ENCODE measurements at places on chromosomes 11 and 22. TPM values are rescaled to one million over a fixed set of nuclear protein-coding genes. Genes with fewer than 3 reads are reported as not detected.

- no peaks in the 10 kb centered on the region for H3K36me3 ChIP-seq
- no peak for DNase-seq
- H3K4me3 ChIP-seq: no peak overlapping the region
- H3K27ac ChIP-seq: no peak overlapping the region
- no peaks in the 10 kb centered on the region for H3K4me1 ChIP-seq
Observed at GRCh38 chr11:33373636-33374035, 116.5 kb downstream of the HIPK3 start.

The NAV2 gene
- 5.9 TPM for polyA plus RNA-seq

DNA sequence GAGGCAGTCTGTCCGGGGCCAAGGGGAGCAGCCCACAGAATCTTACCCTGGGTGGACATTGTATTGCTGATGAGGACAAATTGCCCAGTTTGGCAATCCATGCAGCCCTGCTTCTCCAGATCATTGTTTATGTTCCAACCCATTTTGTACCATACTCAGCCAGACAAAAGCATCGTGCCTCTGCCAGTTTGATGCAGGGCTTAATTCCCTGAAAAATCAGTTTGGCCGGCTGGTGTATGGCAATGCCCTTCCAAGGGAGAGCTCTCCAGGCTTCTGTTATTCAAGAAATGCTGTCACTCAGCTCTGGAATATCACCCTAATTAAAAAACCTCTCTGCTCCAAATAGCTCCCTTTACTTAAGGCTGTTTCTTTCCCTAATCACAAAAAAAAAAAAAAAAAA lies 697.7 kb downstream of the TBC1D22A start:
- no peak overlapping the region for H3K27ac ChIP-seq
- DNase-seq: no peak
- no peaks in the 10 kb centered on the region for H3K4me1 ChIP-seq
- H3K27me3 ChIP-seq: no peaks in the 10 kb centered on the region
- no peak overlapping the region for H3K4me3 ChIP-seq
- no peaks in the 10 kb centered on the region for H3K36me3 ChIP-seq

DNA sequence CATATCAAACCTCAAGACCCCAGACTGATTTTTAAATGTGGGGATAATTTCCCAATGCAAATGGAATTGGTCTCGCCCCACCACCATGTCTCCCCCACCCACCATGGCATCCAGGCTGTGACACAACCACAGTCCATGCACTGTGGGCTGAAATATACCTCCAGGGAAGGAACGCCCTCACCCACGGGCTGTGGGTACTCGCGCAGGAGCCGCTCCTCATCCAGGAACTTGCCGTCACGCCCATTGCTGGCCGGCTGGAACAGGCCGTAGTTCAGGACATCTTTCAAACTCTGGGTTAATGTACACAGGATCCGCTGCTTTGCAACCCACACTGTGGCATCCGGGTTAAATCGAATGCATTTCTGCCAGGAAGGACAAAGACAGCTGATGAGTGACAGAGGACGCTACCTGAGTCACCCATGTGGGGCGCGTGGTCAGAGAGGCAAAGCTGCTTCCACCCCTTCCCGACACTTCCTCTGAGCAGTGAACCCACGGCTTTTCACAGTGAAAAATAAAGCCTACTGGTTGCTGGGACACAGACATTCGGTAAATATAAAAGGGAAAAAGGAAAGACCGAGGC lies 133.6 kb downstream of the SHANK2 start:
- peak; percentile 32 for DNase-seq
- H3K4me1 ChIP-seq: peaks cover 14% of the 10 kb centered on the region
- H3K4me3 ChIP-seq: no peak overlapping the region

- no peak overlapping the region for H3K27ac ChIP-seq
- DNase-seq: peak; percentile 83
- no peak overlapping the region for H3K4me3 ChIP-seq
Observed at GRCh38 chr22:37428649-37429586, 1.6 kb upstream of the ELFN2 start.

DNA sequence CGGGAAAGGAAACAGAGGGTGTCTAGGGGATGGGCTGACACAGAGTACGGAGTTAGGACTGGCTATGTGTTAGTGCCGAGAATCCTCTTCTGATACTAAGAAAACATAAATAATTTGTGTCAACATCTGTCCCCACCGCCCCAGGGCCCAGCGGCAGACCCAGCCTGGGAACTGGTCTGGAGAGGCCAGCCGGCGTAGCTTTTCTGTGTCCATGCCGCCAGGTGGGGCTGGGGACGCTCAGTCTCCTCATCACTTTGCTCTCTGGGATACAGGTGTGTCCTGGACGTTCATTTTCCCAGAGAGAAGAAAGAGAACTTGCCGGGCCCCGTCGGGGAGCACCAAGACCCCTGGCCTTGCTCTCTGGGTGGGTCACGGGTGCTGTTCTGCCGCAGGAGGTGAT lies 54.7 kb downstream of the WNT7B start:
- H3K27ac ChIP-seq: no peak overlapping the region
- no peak for DNase-seq
- H3K27me3 ChIP-seq: no peaks in the 10 kb centered on the region
- H3K36me3 ChIP-seq: no peaks in the 10 kb centered on the region
- H3K4me1 ChIP-seq: no peaks in the 10 kb centered on the region
- H3K4me3 ChIP-seq: no peak overlapping the region

DNA sequence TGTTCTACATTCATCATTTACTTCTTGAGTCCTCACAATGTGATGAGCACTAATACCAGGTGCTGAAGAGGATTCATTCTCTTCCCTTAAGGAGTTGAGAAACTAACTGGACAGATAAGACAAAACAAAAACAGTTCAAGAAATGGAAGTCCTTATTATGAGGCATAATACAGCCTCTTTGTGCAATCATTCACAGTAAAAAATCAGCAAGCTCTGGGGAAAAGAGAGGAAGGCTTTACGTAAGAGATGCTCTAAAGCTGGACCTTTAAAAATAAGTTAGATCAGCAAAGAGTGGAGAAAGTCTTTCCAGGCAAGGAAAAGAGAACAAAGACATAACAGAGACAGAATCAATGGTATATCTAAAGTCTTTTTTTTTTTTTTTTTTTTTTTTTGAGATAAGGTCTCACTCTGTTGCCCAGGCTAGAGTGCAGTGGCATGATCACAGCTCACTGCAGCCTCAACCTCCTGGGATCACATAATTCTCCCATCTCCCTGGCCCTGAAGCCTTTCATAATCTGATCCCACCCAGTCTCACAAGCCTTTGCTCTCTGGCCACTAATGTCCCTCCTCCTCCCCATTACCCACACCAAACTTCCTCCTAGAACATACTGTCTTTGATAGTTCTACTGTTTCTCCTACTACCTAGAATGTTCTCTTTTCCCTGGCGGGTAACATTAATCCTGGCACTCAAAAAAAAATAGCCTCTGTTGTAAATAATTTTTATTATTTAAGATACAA lies 40.9 kb downstream of the MRTFA start:
- no peaks in the 10 kb centered on the region for H3K36me3 ChIP-seq
- DNase-seq: no peak

GRCh38 chr22:30009478-30009877 lies 70.8 kb upstream of the HORMAD2 start:
- peaks cover 31% of the 10 kb centered on the region for H3K36me3 ChIP-seq
- H3K4me1 ChIP-seq: peaks cover 6% of the 10 kb centered on the region
- no peaks in the 10 kb centered on the region for H3K27me3 ChIP-seq
- no peak overlapping the region for H3K4me3 ChIP-seq

DNA sequence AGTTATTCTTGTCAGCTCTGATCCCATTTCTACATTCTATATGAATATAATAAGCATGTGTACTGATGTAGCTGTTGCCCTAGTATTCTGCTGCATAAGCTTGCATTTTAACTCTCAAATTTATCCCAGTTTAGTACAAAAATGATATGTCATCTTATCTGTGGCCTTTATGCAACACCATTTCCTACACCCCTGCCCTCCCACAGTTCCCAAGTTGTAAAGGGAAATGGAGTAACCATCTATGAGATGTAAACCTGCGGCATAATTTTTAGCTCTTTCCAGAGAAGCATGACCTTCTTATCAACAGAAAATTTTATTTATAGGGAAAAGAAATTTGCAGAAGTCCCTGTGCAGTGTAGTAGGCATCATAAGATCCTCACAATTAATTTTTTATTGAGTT lies 18.9 kb upstream of the CARD18 start:
- no peak for DNase-seq
- H3K4me1 ChIP-seq: no peaks in the 10 kb centered on the region
- no peaks in the 10 kb centered on the region for H3K27me3 ChIP-seq
- no peak overlapping the region for H3K27ac ChIP-seq
- H3K4me3 ChIP-seq: no peak overlapping the region
- no peaks in the 10 kb centered on the region for H3K36me3 ChIP-seq

DNA sequence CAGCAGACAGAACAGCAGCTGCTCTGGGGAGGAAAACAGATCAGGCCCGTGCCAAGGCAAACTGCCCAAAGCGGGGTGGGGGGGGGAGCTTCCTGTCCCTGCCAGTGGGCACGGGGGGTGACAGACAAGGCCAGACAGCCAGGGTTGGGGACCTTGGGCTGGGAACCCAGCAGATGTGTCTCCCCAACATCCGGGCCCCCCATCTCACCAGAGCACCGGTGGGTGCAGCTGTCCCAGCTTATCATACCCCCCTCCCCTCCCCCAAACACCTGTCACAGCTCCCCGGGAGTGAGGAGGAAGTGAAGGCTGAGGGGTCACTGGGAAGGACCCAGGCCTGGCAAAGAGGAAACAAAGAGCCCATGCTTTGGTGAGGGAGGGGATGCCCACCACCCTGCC lies 1.3 kb downstream of the PPP1R14B start:
- H3K4me1 ChIP-seq: peaks cover 5% of the 10 kb centered on the region
- no peak for DNase-seq
- H3K4me3 ChIP-seq: peak overlapping the region; percentile 62

The DDIAS gene
- polyA plus RNA-seq: 0.19 TPM

GRCh38 chr11:7571640-7572000 lies 57.8 kb downstream of the PPFIBP2 start:
- H3K27me3 ChIP-seq: no peaks in the 10 kb centered on the region
- H3K4me1 ChIP-seq: peaks cover 25% of the 10 kb centered on the region
- no peak overlapping the region for H3K27ac ChIP-seq
- peak; percentile 92 for DNase-seq
- no peaks in the 10 kb centered on the region for H3K36me3 ChIP-seq

DNA sequence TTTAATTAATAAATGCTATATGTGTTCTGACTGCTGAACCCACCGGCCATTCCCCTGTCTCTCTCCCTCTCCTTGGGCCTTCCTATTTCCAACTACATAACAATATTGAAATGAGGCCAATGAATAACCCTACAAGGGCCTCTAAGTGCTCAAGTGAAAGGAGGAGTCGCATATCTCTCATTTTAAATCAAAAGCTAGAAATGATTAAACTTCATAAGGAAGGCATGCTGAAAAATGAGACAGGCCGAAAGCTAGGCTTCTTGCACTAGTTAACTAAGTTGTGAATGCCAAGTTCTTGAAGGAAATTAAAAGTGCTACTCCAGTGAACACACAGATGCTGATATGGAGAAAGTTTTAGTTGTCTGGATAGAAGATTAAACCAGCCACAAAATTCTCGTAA lies 109.2 kb downstream of the TSPAN18 start:
- peaks cover 21% of the 10 kb centered on the region for H3K4me1 ChIP-seq
- no peak overlapping the region for H3K4me3 ChIP-seq
- H3K27ac ChIP-seq: peak overlapping the region; percentile 71
- no peaks in the 10 kb centered on the region for H3K27me3 ChIP-seq
- H3K36me3 ChIP-seq: no peaks in the 10 kb centered on the region

The AMBRA1 gene
- polyA plus RNA-seq: 8.0 TPM

DNA sequence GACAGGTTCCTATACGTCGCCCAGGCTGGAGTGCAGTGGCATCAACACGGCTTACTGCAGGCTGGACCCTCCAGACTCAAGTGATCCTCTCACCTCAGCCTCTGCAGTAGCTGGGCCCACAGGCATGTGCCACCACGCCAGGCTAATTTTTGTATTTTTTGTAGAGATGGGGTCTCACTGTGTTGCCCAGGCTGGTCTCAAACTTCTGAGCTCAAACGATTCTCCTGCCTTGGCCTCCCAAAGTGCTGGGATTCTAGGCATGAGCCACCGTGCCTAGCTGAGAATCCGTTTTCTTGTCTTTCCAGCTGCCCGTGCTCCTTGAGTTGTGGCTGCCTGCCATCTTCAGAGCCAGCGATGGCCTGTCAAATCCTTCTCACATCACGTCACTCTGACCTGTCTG lies 56.8 kb downstream of the MCM5 start:
- H3K27ac ChIP-seq: no peak overlapping the region
- no peaks in the 10 kb centered on the region for H3K36me3 ChIP-seq
- H3K4me3 ChIP-seq: no peak overlapping the region
- DNase-seq: no peak
- no peaks in the 10 kb centered on the region for H3K4me1 ChIP-seq

- H3K4me1 ChIP-seq: no peaks in the 10 kb centered on the region
- H3K4me3 ChIP-seq: no peak overlapping the region
- DNase-seq: no peak
- no peak overlapping the region for H3K27ac ChIP-seq
- H3K36me3 ChIP-seq: no peaks in the 10 kb centered on the region
- H3K27me3 ChIP-seq: no peaks in the 10 kb centered on the region
Observed at GRCh38 chr11:121968638-121969037, 147.4 kb downstream of the BLID start.

DNA sequence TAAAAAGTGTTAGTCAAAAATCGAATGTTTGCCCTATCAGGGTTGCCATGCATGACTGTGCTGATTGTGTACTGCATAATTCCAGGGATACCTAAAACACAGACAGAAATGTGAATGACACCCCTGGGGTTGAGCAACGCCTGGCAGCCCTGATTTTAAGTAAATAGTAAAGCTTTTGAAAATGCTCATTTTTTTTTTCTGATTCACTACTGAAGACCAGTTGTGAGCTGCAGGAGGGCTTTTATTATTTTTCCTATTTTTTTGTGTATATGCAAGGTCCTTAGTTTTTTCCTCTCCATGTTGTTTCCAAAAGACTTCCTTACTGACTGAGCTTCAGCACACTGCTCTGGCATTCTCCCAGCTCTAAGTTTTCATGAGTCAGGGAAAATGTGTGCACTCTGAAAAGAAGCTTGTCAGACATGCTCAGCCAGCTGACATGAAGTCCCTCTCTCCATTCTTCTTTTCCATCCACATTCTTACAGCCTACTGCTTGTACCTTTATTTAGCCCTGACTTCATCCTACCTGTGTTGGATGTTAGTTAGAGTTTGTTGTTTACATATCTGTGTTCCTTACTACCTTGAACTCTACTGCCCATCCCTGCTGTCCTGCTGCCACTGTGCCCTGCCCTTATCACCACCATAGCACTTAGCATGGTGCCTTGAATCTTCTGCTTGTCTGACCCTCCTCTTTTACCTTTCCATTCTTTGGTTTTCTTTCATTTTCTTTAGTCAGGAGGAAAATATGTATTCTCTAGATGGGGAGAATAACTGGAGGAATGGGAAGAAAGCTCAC lies 79.5 kb downstream of the HORMAD2 start:
- DNase-seq: no peak
- no peaks in the 10 kb centered on the region for H3K27me3 ChIP-seq
- no peaks in the 10 kb centered on the region for H3K4me1 ChIP-seq
- H3K27ac ChIP-seq: no peak overlapping the region

The HOATZ gene
- not detected for polyA plus RNA-seq

DNA sequence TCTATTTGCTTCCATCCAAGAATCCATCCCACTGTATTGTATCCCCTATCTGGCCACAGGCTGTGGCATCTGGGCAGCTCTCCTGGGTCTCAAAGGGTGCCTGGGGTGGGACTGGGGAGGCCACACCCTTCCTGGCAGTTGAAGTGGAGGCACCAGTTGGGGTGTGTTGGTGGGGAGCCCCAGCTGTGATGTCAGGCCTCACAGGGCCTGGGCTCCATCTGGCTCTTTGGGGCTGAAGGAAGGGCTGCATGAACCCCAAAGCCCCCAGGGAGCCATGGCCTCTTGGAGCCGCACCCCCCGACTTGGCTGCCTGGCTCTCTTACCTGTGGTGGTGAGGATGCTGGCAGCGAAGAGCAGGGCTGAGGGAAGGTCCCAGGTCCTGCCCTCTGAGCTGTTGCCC lies 469 bp downstream of the KCNK7 start:
- no peak overlapping the region for H3K27ac ChIP-seq
- DNase-seq: no peak
- peaks cover 4% of the 10 kb centered on the region for H3K4me1 ChIP-seq
- H3K4me3 ChIP-seq: no peak overlapping the region
- H3K36me3 ChIP-seq: no peaks in the 10 kb centered on the region

Data from kidney (tissue), 22 donors.